ENCODE measurements at places on chromosomes 6 and 20.

- DNase-seq, result no peak
Measured at GRCh38 chr6:107080036-107080435, 35.3 kb downstream of the BEND3 start.

DNA sequence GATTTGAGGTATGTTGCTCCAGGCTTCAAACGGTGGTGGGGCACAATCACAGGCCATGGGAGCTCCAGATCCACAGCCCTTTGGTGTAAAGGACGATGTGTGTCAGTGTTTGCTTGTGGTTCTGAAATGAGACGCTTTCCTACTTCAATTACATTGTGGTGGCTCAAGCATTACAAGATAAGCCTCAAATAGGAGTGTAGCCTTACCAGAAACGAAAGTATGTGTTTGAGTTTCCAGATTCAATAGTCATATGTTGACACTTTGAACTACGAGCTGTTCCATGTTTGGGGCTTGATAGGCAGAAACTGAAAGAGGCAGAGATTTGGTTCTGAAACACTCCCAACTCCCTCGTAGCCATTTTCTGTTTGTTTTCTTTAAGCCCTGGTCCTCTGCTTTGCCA, 187.1 kb downstream of the MYLK4 start:
- peak; percentile 4 for DNase-seq

GRCh38 chr6:151808371-151809241, 1.1 kb downstream of the ESR1 start:
- no peak for DNase-seq

- no peak for DNase-seq
Measured at GRCh38 chr6:13624871-13625288, 9.7 kb downstream of the NOL7 start.

DNA sequence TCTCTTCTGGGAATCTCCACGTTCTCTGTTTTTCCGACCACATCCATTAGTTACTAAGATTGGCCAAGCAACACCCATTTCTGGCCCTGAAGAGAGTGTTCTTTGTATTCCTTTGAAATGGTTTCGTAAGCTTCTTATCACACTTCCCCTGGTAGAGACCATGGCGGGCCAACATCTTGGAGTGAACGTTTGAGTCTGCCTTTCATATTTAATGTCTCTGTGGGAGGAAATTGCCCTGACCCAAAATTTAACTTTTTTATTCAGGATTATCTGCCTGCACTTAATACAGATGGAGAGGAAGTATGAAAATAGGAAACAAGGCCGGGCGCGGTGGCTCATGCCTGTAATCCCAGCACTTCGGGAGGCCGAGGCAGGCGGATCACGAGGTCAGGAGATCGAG, 177.0 kb upstream of the SNX9 start:
- no peak for DNase-seq

DNA sequence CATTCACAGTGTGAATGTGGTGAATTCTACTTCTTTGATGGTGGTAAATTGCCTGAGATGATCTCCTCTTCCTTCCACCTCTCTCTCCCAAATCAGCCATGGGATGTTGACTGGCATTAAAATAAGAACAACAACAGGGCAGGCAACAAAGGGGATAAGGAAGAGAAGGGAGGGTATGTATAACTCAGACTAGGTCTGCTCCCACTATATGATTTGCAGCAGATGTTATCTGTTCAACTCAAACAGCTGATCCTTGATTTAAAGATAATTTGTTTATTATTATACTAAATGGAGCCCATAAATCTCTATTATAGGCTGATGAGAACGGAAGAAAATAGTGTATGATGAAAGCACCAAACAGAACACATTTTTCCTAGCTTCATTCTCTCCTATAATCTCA, 262.0 kb downstream of the BTBD3 start:
- DNase-seq, result no peak

DNA sequence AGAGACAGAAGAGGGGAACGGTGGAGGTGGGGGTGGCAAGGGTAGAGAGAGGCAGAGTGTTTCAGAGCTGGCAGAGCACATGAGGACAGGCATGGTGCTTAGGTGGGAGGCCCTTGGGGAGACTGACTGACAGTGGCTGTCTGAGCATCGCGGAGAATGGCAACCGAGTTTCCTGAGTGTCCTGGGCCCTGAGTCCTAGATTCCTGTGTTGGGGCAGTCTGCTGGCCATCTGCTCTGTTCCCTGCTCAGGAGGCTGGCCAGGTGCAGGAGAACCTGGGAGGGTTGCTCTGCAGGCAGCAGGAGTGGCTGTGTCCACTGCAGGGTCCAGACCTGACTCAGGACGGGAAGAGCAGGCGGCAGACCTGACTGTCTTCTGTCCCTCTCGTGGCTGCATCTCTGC, 248.9 kb downstream of the LRFN2 start:
- DNase-seq, result no peak

DNA sequence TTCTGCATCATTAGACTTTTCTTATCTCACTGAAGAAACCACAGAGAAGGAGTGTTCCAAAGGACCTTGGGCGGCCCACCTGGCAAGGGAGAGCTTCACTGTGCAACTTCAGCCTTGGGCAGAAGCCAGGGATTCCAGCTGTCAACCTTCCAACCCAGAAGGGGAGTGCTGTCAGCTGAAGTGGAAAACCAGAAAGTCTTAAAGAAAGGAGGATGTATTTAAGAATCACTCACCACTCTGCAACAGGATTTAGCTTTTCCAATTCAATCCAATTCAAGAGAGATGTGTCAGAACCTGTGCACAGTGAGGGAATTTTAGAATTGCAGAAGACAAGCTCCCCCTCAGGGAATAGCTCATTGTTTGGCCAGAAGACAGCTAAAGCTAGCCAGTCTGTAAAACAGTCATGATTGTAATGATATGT, 553.7 kb downstream of the CD83 start:
- DNase-seq, result no peak

Data from NCI-H2107 (cell line).